ENCODE measurements at places on chromosomes 4 and X.

GRCh38 chr4:76680952-76681351 lies 217.0 kb downstream of the SOWAHB start:
- no peak for DNase-seq

- DNase-seq = no peak
Measured at GRCh38 chrX:45186643-45187026, 14.0 kb downstream of the DIPK2B start.

DNA sequence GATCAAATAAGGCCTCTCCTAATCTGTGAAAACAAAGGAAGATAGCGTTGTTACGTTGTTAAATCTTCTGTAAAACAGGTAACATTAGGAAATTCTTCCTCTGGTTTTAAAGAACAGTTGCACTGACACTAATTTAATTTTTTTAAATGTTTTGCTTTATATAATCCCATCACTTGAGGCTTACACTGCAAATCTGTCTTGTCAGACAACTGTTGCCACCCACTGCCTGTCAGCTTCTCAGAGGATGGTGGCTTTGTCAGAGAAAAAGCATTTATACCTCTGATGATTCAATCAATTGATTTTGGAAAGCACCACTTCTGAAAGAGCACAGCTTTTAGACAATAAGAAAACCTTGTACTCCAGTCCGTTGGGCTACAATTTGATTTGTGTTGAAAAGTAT lies 799.1 kb downstream of the FSTL5 start:
- DNase-seq = no peak

GRCh38 chr4:143404555-143404954 lies 67.9 kb downstream of the GAB1 start:
- DNase-seq = no peak

DNA sequence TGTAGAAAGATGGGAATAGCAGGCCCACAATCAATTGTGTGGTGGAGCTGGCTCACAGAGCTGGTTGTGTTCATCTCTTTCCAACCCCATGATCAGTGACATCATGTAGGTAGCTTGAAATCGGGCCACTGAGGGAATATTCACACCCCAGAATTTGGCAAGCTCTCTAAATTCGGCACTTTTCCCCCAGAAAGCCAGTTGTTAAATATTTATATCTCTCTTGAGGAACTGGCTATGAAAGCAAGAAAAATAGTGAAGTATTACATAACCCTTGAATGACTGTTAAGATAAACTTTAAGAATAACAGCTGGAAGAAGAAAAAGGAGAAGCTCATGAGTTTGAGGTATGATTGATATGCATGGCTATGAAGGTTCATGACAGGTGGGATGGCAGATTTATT lies 38.9 kb downstream of the GPRIN3 start:
- DNase-seq = no peak

DNA sequence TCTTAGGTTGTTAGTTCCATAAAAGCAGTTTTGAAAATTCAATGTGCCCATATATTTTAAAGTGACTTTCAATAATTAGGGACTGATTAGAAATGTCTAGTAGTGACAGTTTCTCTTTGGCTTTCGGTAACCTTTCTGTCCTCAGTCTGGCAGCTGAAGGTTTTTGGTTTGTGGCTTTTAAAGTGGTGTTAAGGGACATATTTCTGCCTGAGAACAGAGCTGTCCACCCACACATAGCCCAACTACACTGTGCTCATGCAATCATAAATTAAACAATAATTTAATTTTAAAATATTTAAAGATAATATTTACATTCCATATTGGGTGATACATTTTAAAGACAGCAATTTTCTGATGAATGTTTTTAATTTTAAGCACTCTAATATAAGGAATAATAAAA lies 335.0 kb upstream of the TENM3 start:
- DNase-seq = no peak

GRCh38 chrX:85379174-85379907 lies at the start of gene POF1B:
Gene POF1B (minus strand): TSS chrX:85379665. CDS start chrX:85379454, 211 bp downstream.
- DNase-seq = no peak

- no peak for DNase-seq
Measured at GRCh38 chrX:133085785-133086184, 11.1 kb downstream of the USP26 start.

DNA sequence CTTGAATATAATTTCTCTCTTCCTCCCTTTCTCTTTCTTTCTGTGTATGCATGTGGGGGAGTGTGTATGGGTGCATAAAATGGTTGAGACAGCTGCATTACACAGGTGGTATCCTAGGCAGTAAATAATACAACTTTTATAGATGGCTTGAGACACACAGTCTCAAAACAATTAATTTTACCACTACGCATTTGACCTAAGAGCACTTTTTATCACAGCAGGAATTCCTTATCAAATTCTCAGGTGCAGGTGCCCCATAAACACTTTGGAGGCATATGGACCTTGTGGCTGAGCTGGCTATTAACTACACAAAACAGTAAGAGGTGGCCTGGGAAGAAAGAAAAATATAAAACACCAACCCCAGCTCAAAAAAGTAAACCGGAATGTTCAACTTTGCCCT lies 91.3 kb downstream of the RASGEF1B start:
- no peak for DNase-seq

DNA sequence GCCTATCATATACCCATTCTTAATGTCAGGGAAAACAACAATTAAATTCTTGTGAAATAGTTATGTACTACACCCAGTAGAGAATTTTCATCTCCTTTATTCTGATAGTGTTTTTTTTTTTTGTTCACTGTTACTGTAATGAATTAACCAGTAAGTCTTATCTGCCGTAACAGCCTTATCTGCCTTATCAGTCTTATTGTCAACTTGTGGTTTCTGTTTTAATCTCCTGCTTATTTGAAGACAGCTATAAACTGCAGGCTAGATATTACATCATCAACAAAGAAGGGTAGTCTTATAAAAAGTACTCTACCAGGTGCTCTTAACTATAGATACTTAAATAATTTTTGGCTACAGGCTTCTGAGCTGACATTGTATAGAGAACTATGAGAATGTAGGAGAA lies 79.5 kb downstream of the MAGEB5 start:
- no peak for DNase-seq

GRCh38 chrX:134661295-134661694 lies 3.0 kb upstream of the PLAC1 start:
- DNase-seq = no peak

DNA sequence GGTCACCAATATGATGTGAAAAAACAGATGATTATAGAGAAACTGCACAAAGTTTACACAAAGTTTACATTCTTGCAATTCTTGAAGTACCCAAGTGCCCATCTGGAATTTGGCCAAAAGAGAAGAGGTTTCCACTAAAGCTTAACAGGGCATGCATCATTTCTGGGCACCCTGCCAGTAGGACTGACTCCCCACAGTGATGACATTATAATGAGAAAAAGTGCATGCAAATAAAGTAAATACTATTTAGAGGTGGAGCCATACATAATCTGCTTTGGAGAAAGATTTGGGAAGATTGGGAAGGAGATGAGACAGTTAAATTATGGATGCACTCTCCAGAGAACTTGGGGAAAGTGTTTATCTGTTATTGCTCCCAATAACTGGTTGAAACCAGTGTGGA lies 93.7 kb upstream of the TRPC3 start:
- no peak for DNase-seq

- no peak for DNase-seq
Measured at GRCh38 chrX:54087661-54088060, 43.4 kb upstream of the PHF8 start.

- DNase-seq = no peak
Measured at GRCh38 chr4:156575430-156576073, 396.0 kb downstream of the PDGFC start.

DNA sequence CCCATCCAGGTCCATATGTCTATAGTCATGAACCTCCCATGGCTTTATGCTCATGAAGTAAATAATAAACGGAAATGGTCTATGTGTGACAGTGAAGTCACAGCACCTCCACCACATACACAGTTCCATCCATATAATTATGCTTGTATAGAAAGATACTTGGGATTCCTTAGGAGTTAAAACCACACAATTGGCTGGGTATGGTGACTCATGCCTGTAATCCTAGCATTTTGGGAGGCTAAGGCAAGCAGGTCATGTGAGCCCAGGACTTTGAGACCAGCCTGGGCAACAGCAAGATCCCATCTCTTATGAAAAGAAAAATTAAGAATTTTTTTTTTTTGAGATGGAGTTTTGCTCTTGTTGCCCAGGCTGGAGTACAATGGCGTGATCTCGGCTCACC lies 55.6 kb upstream of the RBM47 start:
- no peak for DNase-seq

GRCh38 chr4:187962926-187963325 lies 32.6 kb upstream of the ZFP42 start:
- no peak for DNase-seq

All from GM19239 (cell line).